ENCODE measurements at places on chromosomes 3 and 15.

GRCh38 chr3:188256758-188257157, 102.8 kb downstream of the LPP start:
- no peak for DNase-seq

- DNase-seq, result peak; percentile 65
These were observed at the start of gene TNFSF10 for GRCh38 chr3:172522871-172523818. Gene TNFSF10, minus strand, starts transcription at chr3:172523430. Its CDS starts 46 bp downstream, at chr3:172523384.

- no peak for DNase-seq
These were observed 69.5 kb downstream of the PGPEP1L start for GRCh38 chr15:98938105-98938417.

- peak; percentile 3 for DNase-seq
These were observed 39.4 kb upstream of the FRMD4B start for GRCh38 chr3:69425249-69425648.

DNA sequence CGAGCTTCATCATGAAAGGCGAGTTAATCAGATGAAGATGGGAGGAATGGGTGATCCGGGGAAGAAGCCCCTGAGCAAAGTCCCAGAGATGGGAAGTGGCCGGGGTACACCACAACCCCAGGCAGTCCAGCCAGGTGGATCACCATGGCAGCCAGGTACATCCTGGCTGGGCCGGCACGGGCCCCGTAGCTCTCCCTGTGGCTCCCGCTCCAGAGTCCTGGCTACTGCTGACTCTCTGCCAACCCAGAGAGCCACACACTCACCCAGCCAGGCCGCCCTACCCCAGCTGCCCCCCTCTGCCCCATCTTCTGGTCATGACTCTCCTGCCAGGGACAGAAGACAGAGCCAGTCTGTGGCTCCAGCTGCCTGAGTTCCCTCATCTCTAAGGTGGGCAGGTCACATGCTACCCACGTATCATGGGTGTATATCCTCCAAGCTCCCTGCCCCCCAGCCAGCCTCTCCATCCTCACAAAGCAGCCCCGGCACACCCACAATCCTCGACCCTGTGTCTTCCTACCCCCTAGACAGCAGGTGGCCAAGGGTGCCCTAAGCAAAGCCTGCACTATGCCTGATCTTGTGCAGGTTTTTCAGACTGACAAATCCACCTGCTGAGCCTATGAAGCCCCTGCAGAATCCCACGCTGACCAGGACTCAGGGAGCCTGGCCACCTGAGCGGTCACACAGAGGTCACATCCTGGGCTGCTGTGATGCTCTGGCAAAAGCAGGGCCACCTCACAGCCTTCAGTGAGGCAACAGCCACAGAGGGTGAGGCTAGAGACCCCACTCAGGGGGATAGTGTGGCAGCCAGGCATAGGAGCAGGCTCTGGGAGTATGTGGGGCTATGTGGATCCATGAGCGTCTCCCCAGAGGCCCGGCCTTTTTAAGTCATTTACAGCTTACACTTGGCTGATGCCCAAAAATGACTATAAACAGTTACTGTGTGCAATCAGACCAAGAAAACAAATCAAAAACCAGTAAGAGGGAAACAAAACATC, 13.2 kb downstream of the XXYLT1 start:
- no peak for DNase-seq

GRCh38 chr15:36831904-36832287, 252.5 kb downstream of the CDIN1 start:
- DNase-seq, result no peak

- no peak for DNase-seq
These were observed 60.1 kb downstream of the DAPK2 start for GRCh38 chr15:63986185-63986680.

- DNase-seq, result no peak
These were observed 73.2 kb downstream of the AAGAB start for GRCh38 chr15:67181221-67181639.

- DNase-seq, result no peak
These were observed 77.0 kb upstream of the GBE1 start for GRCh38 chr3:81838457-81838856.

- DNase-seq, result no peak
These were observed 37.3 kb downstream of the EHHADH start for GRCh38 chr3:185216607-185216958.

DNA sequence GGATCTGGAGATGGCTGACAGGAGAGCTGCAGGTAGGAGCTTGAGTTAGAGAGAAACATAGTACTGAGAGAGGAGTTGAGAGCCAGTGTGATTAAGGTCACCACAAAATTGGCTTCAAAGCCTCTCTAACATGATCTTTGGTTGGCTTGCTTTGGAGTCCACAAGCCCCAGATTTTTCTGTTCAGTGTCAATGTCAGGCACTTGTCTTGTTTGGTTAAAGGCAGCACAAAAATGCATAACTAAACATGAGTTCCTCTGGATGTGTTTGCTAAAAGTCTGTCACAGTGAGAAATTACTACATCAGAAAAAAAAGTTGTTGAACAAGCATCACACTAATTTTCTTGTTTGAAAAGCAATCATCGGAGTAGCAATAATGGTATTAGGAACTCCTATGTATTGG, 440.5 kb downstream of the NTRK3 start:
- no peak for DNase-seq

- no peak for DNase-seq
These were observed 3.9 kb downstream of the NUSAP1 start for GRCh38 chr15:41336549-41336948.

DNA sequence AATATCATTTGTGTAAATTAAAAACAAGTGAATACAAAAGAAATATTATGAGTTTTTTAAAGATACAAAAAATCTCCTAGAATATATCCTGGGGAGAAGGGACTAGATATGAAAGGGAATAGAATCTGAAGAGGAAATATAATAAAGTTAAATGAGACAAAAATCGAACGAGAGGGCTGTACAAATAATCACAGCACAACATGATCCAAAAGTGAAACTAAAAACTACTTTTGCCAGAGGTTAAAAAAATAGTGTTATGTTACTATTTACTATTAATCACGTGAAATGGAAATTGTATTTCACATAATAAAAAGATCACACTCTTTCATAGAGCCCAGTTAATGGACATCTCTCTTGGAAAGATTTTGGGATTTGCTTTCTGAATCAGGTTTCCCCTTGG, 28.6 kb downstream of the CGGBP1 start:
- DNase-seq, result no peak

GRCh38 chr3:146152834-146153233, 8.2 kb downstream of the PLOD2 start:
- DNase-seq, result no peak

- no peak for DNase-seq
These were observed 180.3 kb upstream of the ROBO2 start for GRCh38 chr3:76859596-76859995.

- no peak for DNase-seq
These were observed 98.3 kb upstream of the ZBTB20 start for GRCh38 chr3:115245438-115245837.

GRCh38 chr3:30894521-30895251, at the start of gene GADL1:
Gene GADL1, minus strand, starts transcription at chr3:30894661. Its CDS starts 47 bp downstream, at chr3:30894614.
- DNase-seq, result no peak

- DNase-seq, result no peak
These were observed 7.6 kb downstream of the NMNAT3 start for GRCh38 chr3:139670196-139670595.

GRCh38 chr3:111315930-111316587, 225.9 kb upstream of the CD96 start:
- DNase-seq, result no peak

DNA sequence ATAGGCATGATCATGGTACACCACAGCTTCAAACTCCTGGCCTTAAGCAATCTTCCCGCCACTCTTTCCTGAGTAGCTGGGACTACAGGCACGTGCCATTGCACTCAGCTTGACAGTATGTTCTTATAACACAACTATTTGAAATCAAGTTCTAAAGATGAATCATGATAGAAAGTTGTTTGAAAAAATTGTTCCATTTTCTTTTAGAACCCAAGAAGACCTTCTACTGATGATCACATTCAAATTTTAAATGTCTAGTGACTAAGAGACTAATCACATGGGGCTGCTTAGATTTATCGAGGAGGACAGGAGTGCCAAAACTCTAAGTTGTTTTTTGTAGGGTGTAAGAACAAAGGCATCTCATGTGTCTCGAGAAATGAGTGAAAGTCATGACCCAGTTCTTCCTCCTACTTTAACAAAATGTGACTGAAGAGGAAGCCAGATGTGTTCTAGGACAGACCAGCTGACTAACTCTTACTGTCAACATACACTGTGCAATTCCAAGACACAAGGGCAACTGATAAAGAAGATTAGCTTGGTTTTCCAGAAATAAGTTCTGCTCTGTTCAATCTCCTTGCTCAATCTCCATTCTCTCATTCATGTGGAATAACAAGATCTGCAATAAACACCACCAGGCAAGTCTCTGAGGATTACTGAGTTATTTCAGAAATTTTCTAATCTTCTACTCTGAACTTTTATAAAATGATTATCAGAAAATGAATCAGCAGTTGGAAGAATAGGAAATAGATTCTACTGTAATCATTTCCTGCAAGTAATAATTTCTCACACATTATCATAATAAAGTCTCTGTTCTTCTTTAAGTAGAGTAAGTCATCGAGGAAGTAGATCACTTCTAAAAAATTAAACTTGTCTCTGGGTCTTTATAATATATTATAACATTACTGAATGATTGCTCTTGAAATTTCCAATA, 122.6 kb upstream of the CCNL1 start:
- DNase-seq, result no peak

GRCh38 chr3:127162947-127163645, 29.8 kb upstream of the PRR23E start:
- no peak for DNase-seq

DNA sequence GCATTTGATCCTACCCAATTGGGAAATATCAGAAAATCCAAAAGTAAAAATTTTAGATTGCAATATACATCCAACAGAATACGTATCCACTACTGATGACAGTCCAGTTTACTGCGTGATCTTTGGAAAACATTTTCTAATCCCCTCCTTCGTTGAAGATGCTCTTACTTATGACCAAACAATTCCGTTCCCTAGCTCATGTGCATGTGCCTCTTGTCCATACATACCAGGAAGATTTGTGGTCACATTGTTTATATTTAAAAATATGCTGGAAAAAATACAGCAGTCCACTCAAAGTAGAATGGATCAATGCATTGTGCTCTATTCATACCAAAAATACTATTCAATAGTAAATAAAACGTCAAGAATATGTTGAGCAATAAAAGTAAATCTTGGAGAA, 135.3 kb downstream of the CHL1 start:
- DNase-seq, result no peak

- no peak for DNase-seq
These were observed 1.1 kb upstream of the MCCC1 start for GRCh38 chr3:183100376-183100775.

- no peak for DNase-seq
These were observed 133.1 kb downstream of the IL1RAP start for GRCh38 chr3:190646996-190647395.

DNA sequence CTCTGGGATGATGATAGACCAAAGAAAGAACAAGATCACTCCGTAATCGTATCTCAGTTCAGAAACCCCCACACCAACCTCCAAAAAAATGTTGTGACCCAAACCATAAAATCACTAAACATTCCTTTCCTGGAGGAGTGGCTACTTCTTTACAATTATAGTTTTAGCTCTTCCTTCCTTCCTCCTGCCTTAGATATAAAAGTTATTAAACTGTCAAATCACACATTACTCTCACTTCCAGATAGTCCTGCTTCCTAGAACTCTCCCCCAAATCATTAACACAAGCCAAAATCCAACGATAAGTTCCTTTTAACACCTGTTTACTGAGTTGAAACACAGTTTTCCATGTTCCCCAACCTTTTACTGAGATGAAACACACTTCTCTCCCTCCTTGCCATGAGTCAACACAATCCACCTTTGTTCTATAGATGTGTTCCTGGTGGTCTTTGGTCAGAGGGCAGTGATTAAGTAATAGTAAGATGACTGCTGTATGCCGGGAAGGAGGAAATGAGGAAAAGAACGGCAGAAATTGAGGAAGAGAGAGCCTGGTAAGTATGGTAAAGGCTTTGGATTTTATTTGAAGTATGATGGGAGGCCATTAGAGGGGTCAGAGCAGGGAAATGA, 8.3 kb upstream of the CRYGS start:
- DNase-seq, result no peak

- DNase-seq, result no peak
These were observed 667.1 kb downstream of the NAALADL2 start for GRCh38 chr3:175526191-175526590.

DNA sequence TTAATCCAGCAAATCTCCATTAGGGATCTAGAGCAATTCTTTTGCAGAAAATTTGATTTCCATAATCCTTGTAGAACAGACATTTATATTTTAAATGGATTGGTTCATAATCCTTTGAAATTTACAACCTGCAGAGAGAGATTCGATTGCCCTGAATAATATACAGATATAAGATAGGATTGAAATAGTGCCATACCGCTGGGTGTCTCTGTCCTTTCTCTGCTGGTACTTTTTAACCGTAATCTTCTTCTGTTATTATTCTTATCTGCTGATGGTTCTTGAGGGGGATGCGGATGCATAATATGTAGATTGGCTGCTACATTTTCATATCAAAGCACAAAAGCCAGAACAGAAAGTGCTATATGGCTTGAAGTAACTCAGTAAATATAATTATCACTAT, 182.2 kb downstream of the CFAP20DC start:
- no peak for DNase-seq

- DNase-seq, result no peak
These were observed 95.0 kb downstream of the VGLL4 start for GRCh38 chr3:11548721-11549131.

- no peak for DNase-seq
These were observed 6.7 kb downstream of the PAQR5 start for GRCh38 chr15:69305204-69305931.

GRCh38 chr3:153911116-153911515, 210.1 kb upstream of the ARHGEF26 start:
- no peak for DNase-seq

- no peak for DNase-seq
These were observed 47.0 kb downstream of the BOC start for GRCh38 chr3:113258361-113258760.

DNA sequence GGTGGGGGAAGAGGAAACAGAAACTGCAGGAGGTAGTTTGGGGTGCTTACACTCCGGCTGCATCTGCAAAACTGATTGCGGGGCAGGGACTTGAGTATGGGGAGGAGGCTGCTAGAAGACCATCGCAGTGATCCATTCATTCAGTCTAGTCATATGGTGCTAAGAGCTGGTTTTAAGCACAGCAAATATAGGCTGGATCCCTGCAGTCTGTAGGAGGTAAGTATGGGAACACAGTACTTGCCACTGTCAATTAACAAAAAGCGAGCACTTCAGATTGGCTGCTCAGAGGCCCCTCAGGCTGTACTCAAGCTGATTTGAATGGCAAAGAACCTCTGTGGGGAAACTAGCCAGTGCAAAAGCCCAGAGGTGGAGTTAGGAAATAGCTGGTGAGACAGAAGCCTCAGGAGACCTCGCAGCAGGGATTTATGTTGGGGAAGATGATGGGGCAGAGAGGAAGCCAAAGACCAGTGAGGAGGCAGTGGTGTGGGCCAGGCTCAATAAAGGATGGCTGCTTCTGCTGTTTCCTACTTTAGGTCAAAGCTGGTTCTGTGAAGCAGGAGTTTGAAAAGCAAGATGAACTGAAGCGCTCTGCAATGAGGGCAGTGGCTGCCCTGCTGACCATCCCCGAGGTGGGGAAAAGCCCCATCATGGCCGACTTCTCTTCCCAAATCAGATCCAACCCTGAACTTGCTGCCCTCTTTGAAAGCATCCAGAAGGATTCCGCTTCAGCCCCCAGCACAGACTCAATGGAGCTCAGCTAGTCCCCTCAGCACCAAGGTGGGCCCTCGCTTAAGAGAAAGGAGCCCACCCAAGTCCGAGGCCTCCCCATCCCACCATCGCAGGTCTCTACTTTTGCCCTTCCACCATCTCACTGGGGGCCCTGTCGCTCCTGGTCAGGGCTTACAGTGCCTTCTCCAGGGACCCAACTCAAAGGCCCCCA, 7.9 kb downstream of the RPL32 start:
- no peak for DNase-seq

Measured in stimulated activated naive CD4-positive, alpha-beta T cell treated with Interleukin-2 at 50 U/mL for 16 hours (primary cell).